Lower lobe of right lung (tissue), 2 donors: ENCODE measurements at places on chromosomes 4 and X.
A peak's percentile ranks its signal among the peaks of the same experiment; 100 is the strongest.

DNA sequence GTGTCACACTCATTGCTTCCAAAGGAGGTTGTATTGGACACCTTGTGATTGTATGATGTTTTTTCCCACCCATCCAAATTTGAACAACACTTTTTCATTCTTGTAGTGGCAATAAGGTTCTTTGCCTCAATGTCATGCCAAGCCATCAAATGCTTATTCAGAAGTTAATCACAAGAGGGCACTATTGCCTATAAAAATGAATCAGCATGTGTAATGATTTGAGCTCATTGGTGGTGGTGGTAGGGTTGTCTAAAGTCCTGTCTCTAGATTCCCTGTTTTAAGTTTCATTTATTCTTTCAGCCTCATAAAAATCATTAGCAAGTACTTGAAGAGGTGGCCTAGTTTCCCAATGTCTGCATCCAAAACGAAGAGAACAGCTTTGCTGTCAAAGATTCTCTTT, 37.0 kb downstream of the IRS4 start:
- no peaks in the 10 kb centered on the region for H3K36me3 ChIP-seq
- H3K4me1 ChIP-seq: no peaks in the 10 kb centered on the region
- no peak overlapping the region for H3K27ac ChIP-seq
- H3K4me3 ChIP-seq: no peak overlapping the region
- no peaks in the 10 kb centered on the region for H3K27me3 ChIP-seq
- no peak for DNase-seq

GRCh38 chr4:24195991-24196736, 306.3 kb upstream of the PPARGC1A start:
- H3K27ac ChIP-seq: no peak overlapping the region
- no peak for DNase-seq
- no peaks in the 10 kb centered on the region for H3K36me3 ChIP-seq
- H3K27me3 ChIP-seq: no peaks in the 10 kb centered on the region

GRCh38 chr4:169690787-169691186, 67.0 kb downstream of the HPF1 start:
- H3K4me1 ChIP-seq: no peaks in the 10 kb centered on the region
- H3K27me3 ChIP-seq: no peaks in the 10 kb centered on the region
- peaks cover 41% of the 10 kb centered on the region for H3K36me3 ChIP-seq
- H3K27ac ChIP-seq: no peak overlapping the region

DNA sequence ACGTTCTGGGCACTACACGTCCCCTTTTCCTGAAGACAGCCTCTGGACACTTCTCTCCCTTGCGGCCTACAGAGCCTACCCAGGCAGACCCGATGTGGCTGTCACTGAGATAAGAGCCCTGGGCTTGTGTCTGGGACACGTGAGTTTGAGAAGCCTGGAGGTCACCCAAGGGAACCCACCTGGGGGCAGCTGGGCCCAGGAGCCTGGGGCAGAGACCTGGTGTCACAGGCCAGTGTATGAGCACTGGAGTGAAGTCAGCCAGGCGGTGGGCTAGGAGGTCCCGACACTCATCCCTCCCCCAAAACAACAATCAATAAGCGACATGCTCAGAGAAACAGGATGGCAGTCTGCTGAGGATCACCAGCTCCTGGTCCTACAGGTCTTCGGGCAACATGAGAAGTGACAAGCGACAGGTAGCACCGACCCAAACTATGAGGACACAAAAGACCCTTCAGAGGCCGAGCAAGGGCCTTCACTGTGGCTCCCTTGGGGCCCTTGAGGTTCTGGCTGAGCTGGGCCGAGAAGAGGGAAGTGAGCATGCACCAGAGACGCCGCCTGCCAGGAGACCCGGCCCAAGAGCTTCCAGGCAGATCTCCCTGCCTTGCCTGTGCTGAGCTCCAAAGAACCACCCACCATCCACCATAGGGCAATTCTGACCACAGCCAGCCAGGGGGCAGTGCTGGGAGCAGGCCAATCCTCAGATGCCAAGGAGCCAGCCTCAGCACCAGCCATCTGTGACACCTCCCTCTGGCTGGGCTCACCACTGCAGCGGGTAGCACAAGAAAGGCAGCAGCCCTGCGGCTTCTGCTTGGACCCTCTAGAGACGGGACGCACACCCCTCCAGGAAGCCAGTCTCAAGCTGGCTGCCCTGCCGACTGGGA, 11.0 kb upstream of the DUSP9 start:
- H3K27me3 ChIP-seq: peaks cover 4% of the 10 kb centered on the region
- no peak for DNase-seq
- no peak overlapping the region for H3K4me3 ChIP-seq
- no peak overlapping the region for H3K27ac ChIP-seq
- H3K36me3 ChIP-seq: no peaks in the 10 kb centered on the region

DNA sequence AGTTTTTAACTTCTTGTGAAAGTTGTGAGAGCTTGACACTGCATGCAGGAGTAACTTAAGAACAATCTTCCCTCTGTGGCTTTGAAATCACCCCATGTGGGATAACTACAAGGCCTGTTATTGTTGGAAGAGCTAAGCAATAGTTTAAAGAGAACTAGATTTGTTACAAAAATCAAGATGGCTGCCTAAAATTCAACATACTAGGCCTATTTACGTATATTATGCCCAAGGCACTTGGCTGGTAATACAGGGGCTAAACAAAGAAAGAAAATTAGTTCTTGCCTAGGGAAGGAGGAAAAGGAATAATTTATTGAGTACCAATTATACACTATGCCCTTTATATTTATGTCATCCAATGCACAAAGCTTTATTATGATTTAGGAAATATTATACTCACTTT, 36.1 kb downstream of the DMD start:
- no peak overlapping the region for H3K4me3 ChIP-seq
- DNase-seq: no peak

DNA sequence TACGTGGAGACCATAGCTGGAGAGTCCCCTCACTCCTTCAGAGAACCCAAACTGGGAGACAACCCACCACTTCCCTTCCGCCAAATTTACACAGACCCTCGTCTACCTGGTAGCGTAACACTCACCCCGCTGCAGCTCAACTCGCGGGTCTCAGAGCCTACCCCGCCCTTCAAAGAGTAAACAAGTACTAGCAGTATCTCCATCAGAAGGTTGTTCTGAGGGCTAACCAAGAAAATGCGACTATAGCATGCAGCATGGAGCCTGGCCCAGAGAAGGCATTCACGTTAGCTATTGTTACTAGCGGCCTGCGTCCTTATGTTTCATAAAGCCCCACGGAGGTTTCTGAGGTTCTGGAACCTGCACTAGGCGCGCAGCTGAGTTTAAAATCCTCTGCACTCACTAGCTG, 531 bp upstream of the MANBA start:
- H3K4me3 ChIP-seq: peak overlapping the region; percentile 98
- H3K36me3 ChIP-seq: no peaks in the 10 kb centered on the region
- no peak for DNase-seq
- H3K27ac ChIP-seq: peak overlapping the region; percentile 95

GRCh38 chr4:169658975-169659715, 38.8 kb downstream of the CLCN3 start:
- H3K27ac ChIP-seq: peak overlapping the region; percentile 71
- no peaks in the 10 kb centered on the region for H3K36me3 ChIP-seq
- peak overlapping the region; percentile 37 for H3K4me3 ChIP-seq
- no peaks in the 10 kb centered on the region for H3K27me3 ChIP-seq
- DNase-seq: no peak

DNA sequence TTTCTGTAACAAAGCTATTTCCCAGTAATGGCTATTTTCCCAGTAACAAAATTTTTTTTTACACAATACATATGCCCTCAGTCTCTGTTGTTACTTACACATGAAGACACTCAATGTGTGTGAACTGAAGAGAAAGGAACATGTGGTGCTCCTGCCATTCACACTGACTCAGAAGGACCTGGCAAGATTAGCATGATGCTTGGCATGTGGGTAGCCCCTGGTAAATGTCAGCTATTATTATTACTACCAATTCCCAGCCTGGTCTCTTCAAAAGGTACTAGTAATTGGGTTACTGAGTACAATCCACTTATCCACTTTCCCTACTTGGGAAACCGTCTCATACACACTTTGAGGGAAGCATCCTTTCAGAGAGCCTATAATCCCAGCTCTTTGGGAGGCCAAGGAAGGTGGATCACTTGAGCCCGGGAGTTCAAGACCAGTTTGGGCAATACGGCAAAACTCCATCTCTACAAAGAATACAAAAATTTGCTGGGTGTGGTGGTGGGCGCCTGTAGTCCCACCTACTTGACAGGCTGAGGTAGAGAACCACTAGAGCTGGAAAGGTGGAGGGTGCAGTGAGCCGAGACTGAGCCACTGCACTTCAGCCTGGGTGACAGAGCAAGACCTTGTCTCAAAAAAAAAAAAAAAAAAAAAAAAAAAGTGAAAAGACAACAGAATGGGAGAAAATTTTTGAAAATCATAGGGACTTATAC, 14.6 kb downstream of the RBBP7 start:
- H3K27me3 ChIP-seq: no peaks in the 10 kb centered on the region
- H3K27ac ChIP-seq: no peak overlapping the region
- no peak for DNase-seq
- H3K4me3 ChIP-seq: no peak overlapping the region

- H3K36me3 ChIP-seq: peaks cover 45% of the 10 kb centered on the region
- H3K27me3 ChIP-seq: no peaks in the 10 kb centered on the region
- no peak overlapping the region for H3K27ac ChIP-seq
- no peak for DNase-seq
Observed at GRCh38 chr4:140675599-140676231, 80.5 kb downstream of the TBC1D9 start.

DNA sequence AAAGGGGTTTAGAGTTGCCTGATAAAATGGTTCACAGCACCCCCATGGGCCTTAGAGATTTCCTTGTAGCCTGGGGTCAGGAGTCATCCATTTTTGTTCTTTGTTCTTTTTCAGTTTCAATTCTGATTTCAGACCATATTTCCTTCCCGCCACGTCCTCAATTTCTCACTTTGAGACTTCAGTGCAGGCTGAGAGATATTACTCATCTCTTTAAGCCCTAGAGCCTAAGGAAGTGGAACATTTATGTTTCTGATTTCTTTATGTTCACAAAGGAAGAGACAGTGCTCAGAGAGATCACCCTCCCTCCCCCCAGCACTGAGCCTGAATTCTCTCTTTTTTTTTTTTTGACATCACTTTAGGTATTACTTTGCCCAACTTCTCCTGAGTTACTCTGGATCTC, 56.3 kb downstream of the MSN start:
- peaks cover 39% of the 10 kb centered on the region for H3K4me1 ChIP-seq
- peak overlapping the region; percentile 36 for H3K27ac ChIP-seq
- no peak overlapping the region for H3K4me3 ChIP-seq
- H3K36me3 ChIP-seq: peaks cover 40% of the 10 kb centered on the region

GRCh38 chr4:41514766-41515481, 23.0 kb upstream of the LIMCH1 start:
- H3K4me3 ChIP-seq: no peak overlapping the region
- no peak overlapping the region for H3K27ac ChIP-seq
- no peak for DNase-seq
- H3K4me1 ChIP-seq: peaks cover 29% of the 10 kb centered on the region
- no peaks in the 10 kb centered on the region for H3K27me3 ChIP-seq

- no peak for DNase-seq
- no peaks in the 10 kb centered on the region for H3K4me1 ChIP-seq
- no peak overlapping the region for H3K4me3 ChIP-seq
- H3K36me3 ChIP-seq: peaks cover 7% of the 10 kb centered on the region
- no peak overlapping the region for H3K27ac ChIP-seq
Observed at GRCh38 chr4:36133086-36133485, 111.2 kb downstream of the ARAP2 start.

DNA sequence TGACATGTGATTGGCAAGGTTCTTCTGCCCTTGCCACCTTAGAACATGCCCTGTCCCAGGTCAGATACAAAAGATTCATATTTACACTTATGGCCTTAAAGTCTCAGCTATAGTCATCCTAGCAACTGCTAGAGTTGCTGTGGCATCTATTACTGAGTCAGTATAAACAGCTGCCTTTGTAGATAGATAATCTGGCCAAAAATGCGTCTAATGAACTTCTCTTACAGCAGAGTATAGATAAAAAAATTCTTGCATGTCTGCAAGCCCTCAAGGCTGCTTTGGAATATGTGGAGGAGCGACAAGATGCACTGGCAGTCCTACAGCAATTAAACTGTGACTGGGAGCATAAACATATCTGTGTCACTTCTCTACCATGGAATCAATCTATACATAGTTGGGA, 1209.7 kb upstream of the PABPC4L start:
- H3K27me3 ChIP-seq: no peaks in the 10 kb centered on the region
- H3K27ac ChIP-seq: no peak overlapping the region
- no peaks in the 10 kb centered on the region for H3K4me1 ChIP-seq
- no peaks in the 10 kb centered on the region for H3K36me3 ChIP-seq
- no peak for DNase-seq
- no peak overlapping the region for H3K4me3 ChIP-seq

- H3K36me3 ChIP-seq: no peaks in the 10 kb centered on the region
- peak; percentile 20 for DNase-seq
- no peak overlapping the region for H3K4me3 ChIP-seq
- no peaks in the 10 kb centered on the region for H3K4me1 ChIP-seq
- no peaks in the 10 kb centered on the region for H3K27me3 ChIP-seq
Observed at GRCh38 chr4:7390906-7391636, 43.7 kb downstream of the PSAPL1 start.

- H3K36me3 ChIP-seq: no peaks in the 10 kb centered on the region
- no peak for DNase-seq
- H3K27me3 ChIP-seq: no peaks in the 10 kb centered on the region
Observed at GRCh38 chr4:79917246-79917645, 155.8 kb downstream of the ANTXR2 start.

DNA sequence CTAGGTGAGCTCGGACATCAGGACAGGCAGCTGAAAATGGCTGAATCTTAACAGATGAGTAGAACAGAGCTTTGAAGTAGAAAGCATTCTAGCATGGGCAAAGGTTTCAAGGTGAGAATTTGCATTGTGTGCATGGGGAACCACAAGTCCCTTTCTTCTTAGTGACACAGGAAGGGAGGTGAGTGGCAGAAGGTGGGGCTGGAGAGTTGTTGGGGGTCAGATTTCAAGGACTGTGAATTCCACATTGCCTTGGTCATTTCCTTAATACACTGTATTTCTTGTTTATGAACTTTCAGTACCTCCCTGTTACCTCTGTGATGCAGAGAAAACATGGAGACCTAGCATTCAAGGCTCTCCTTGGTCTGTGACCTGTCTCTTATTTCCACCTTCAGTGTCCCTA, 4.1 kb downstream of the APEX2 start:
- no peak overlapping the region for H3K27ac ChIP-seq
- DNase-seq: no peak
- H3K4me3 ChIP-seq: no peak overlapping the region
- peaks cover 21% of the 10 kb centered on the region for H3K36me3 ChIP-seq
- H3K4me1 ChIP-seq: peaks cover 10% of the 10 kb centered on the region
- H3K27me3 ChIP-seq: no peaks in the 10 kb centered on the region

- no peak overlapping the region for H3K4me3 ChIP-seq
- H3K27me3 ChIP-seq: no peaks in the 10 kb centered on the region
- no peaks in the 10 kb centered on the region for H3K36me3 ChIP-seq
- no peaks in the 10 kb centered on the region for H3K4me1 ChIP-seq
- no peak overlapping the region for H3K27ac ChIP-seq
- no peak for DNase-seq
Observed at GRCh38 chrX:10190367-10190766, 33.6 kb downstream of the CLCN4 start.

DNA sequence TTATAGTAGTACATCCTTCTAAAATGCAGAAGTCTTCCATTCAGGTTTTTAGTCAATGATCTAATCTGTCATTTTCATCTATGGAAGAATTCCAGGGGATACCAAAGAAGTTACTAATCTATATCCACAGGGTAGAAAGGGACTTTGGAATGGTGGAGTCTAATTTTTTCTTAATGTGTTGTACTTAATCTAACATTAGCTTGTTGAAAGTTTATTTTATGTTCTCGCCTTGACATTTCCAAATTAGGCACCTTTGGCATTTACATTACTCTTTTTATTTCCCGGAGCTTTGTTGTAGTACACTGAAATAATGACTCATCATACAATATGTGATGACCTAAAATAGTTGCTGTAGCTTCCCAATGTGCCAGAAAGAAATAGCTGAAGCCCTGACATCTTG, 91.5 kb downstream of the HTR2C start:
- H3K27me3 ChIP-seq: no peaks in the 10 kb centered on the region
- no peak for DNase-seq
- H3K4me1 ChIP-seq: no peaks in the 10 kb centered on the region
